ENCODE measurements at places on chromosomes 11 and 22.

DNA sequence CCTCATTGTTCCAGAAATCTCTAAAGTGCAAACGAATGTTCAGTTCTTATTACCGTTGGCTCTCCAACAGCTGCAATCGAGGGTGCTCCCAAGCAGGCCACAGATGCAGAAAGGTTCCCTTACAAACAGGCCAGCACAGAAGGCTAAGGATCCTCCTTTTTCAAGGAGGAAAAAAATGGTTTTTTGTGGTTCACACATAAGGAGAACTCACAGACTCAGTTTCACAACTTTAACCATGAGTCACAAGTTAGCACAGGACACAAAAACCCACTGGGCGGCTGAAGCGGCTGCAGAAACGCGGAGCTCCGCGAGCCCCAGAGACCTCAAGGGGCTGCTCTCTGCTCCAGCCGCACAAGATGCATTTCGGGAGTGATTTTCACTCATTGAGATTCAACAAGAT is 98.2 kb upstream of the PRR5 start:
- DNase-seq, result no peak

DNA sequence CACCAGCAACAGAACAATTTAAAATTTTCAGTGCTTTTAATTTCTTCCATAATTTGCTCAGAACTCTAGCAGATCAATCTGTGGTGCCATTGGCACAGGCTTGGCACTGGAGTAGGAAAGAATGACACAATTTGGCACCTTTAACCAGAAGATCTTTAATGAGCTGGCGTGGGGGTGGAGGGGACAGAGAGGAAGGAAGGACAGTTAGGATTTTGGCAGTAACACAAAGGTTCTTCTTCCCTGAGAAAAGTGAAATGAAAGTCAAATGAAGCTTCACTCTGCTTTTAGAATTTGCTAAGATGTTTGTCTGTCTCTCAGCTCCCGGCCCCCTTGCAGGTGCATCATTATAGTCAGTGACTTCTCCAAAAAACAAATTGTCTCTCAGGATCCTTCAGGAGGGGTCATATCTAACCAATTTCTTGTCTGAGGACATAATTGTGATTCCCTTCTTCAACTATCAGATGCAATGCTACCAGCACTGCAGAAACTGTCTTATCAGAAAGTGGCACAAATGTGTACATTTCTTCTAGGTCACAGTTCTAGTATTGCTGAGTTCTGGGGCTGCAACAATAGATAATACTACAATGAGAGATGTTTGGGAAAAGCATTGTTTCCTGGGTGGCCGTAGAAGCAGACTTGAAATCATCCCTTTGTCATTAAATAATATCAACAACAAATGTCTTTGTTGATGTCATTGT is 66.8 kb downstream of the CSTPP1 start:
- no peak for DNase-seq

DNA sequence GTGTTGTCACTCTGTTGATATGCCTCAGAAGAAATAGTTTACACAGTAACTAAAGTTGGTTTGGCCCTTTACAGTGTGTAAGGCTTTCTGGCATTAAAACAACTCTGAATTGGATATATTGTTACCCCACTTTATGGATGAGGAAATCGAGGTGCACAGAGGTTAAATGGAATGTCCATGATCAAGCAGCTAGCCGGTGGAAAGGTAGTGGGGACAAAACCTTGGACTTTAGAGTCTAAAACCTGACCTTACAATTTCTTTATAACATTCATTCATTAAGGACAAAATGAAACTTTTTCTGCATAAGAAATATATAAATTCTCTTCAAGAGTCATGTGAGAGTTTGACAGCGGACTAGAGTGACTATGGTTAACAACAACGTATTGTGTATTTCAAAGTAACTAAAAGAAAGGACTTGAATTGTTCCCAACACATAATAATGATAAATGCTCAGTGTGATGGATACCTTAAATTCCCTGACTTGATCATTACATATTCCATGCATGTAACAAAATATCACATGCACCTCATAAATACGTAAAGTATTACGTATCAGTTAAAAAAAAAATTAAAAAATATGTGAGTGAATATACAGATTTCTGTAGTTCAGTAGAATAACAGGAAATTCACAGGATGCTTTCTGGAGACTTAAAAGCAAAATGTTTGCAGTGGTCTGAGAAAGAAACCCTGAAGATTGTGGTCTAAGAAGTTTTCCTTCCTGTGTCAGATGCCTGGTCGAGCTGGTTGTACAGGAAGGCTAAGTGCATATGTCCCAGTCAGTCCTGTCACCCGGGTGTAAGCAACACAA is 51.0 kb downstream of the TEAD1 start:
- no peak for DNase-seq

GRCh38 chr11:64859542-64860414 is 15.3 kb upstream of the CDC42BPG start:
- DNase-seq, result no peak

DNA sequence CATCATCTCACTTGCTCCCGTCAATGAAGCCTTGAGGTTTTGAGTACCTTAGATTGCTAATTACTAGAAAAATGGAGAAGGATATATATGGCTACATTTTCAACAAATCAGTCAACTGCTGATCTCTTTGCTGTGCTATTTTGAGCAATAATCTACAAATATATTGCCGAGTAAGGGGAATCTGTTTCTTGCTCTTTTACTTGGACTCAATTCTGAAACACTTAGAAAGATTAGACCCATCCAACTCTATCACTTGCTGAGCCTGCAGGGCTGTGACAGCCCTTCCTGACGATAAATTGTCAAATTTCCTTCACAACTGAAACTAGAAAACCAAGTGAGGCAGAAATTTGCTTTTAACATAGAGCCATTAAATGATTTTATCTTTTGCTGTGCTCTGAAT is 16.9 kb downstream of the FEZ1 start:
- DNase-seq, result no peak

Data from HuH-7.5 (cell line).